ENCODE measurements at places on chromosomes 11 and 22.
A peak's percentile ranks its signal among the peaks of the same experiment; 100 is the strongest.

GRCh38 chr22:42180349-42180842 is 49.8 kb upstream of the CYP2D6 start:
- no peak for DNase-seq

DNA sequence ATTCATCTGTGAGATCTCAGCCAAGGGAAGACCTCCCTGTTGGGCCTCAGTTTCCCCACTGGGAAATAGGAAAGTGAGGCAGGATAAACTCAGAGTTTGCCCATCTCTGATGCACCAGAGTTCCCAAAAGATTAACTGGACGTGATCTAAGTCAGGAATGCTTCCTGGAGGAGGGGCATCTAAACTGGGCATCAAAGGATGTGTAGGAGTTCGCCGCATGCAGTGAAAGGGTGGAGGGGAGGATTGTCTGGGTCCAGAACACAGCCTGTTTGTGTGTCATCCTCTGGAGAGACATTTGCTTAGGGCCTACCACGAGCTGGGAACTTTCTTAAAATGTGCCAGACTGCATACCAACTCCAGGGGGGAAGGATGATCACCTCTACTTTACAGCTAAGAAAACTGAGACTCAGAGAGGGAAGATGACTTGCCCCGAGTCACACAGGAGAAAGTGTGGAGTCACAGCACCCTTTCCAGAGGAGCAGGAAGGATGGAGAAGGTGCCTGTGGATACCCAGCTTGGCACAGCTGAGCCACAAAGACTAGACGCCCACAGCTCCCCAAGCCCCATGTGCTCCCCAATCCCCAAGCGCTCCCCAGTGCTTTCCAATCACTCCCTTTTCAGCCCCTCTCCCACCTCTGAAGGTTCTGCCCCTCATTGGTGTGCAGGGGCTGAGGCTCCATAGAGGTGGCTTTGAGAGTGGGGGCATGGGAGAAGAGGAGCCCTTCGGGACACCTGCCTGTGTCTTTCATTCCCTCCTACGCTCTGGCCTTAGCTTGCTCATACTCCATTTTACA is 50.1 kb downstream of the MN1 start:
- no peak for DNase-seq

DNA sequence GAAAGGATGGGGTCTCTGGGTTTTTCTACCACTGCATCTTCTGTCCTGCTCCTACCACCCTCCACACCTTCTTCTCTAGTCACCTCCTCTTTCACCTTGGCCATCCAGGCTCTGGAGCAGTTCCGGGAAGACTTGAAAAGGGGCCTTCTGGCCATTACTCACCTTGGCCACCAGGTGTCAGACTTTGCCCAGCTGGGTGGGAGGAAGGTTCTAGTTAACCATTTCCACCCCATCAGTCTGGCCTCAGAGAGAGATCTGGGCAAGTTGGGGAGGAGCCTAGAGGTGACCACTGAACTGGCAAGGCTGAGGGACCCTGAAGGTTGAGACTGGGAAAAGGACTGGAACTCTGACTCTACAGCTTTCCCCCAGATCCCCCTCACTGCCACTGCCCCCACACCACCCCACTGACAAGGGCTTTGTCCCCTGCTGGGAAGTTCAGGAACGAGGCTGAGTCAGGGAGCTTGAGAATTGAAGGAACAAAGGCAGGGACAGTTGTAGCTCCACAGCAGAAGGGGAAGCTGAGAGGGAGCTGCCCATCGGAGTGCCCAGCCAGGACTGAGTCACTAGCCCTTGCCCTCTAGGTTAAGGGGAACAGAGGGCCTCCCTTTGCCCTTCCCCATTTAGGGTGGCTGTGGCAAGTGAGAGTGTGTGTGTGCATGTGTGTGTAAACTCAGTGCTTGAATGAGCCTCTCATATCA is 3.7 kb upstream of the POLD4 start:
- peak; percentile 67 for DNase-seq

GRCh38 chr11:73463359-73463758 is 87.2 kb downstream of the RELT start:
- peak; percentile 79 for DNase-seq

- no peak for DNase-seq
Measured at GRCh38 chr11:66081505-66081904, 11.4 kb downstream of the PACS1 start.

- no peak for DNase-seq
Measured at GRCh38 chr11:1830004-1830321, 4.8 kb upstream of the SYT8 start.

All from AG08395 (cell line).